ENCODE measurements at places on chromosomes 3 and 15. TPM values are rescaled to one million over a fixed set of nuclear protein-coding genes. Genes with fewer than 3 reads are reported as not detected.

Gene TRPM1
- total RNA-seq = 0.07 TPM

Gene FEZF2
- total RNA-seq = not detected

Gene SERINC4
- 0.19 TPM for total RNA-seq

Gene ARPP21
- not detected for total RNA-seq

Gene ROBO2
- total RNA-seq = 0.28 TPM

Gene ADAMTS17
- total RNA-seq = 2.0 TPM

Gene ZNF35
- total RNA-seq = 9.9 TPM

Gene DYNLT2B
- 25.3 TPM for total RNA-seq

Gene C3orf70
- not detected for total RNA-seq

Gene SHQ1
- 12.4 TPM for total RNA-seq

Gene COL8A1
- 6.8 TPM for total RNA-seq

Gene FRMD5
- total RNA-seq = 2.9 TPM

Gene VEPH1
- under 0.01 TPM for total RNA-seq

Gene TATDN2
- total RNA-seq = 11.1 TPM

Gene SLC51B
- total RNA-seq = not detected

Gene HACL1
- total RNA-seq = 14.3 TPM

Gene CLEC3B
- total RNA-seq = 0.79 TPM

Gene LRRIQ4
- not detected for total RNA-seq

Gene AGBL1
- not detected for total RNA-seq

Gene CCDC54
- total RNA-seq = not detected

Gene CYP1A2
- not detected for total RNA-seq

Gene CCNL1
- 55.2 TPM for total RNA-seq

Gene SEMA3B
- 5.4 TPM for total RNA-seq

Gene ITIH1
- total RNA-seq = not detected

Gene CP
- total RNA-seq = 1.1 TPM

Gene CTDSPL
- 62.9 TPM for total RNA-seq

Gene CHST2
- total RNA-seq = 3.9 TPM

Gene CDAN1
- 8.7 TPM for total RNA-seq

Gene SLC30A4
- total RNA-seq = 3.8 TPM

Gene GOLGA6L4
- total RNA-seq = 0.46 TPM
